Ascending aorta (tissue), 2 donors: ENCODE measurements at places on chromosomes 12 and 14. TPM values are rescaled to one million over a fixed set of nuclear protein-coding genes. Genes with fewer than 3 reads are reported as not detected.
A peak's percentile ranks its signal among the peaks of the same experiment; 100 is the strongest.

DNA sequence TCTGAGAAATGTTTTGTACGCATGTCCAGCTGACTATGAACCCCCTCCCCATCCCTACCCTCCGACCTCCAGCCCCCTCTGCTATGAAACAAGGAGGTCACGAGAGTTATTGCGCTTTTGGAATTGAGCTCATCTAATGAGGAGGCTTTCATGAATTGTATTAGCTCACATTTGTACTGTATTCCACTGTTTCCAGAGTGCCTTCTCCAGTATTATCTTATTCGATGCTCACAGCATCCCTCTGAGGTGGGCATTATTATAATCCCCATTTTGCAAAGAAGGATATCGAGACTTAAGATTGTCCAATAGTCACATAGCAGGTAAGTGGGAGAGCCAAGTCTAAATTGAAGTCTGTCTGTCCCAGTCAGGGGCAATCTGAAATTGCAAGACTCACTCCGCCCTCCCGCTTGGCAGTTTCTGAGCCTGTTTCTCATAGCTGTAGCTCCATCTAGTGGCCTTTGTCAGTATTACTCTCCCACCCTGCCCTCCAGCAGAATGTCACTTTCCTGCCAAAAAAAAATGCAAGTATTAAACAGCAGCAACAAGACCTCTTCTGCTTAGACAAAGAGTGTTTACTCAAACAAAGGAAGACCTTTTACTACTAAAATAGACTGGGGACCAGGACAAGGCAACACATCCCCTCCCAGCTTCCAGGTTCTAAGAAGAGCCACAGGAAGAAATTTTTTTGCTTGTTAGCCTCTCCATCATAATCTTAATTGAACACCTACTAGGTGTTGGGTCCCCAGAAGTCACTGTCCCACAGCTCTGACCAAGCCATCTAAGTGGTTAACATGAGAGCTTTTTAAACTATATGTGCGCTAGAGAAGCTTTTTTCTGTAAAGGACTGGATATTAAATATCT is 48.6 kb upstream of the TMEM233 start:
- no peak overlapping the region for H3K4me3 ChIP-seq
- H3K27ac ChIP-seq: no peak overlapping the region
- DNase-seq: no peak
- no peaks in the 10 kb centered on the region for H3K27me3 ChIP-seq
- H3K4me1 ChIP-seq: no peaks in the 10 kb centered on the region
- H3K36me3 ChIP-seq: no peaks in the 10 kb centered on the region

- H3K36me3 ChIP-seq: no peaks in the 10 kb centered on the region
- DNase-seq: no peak
- H3K4me3 ChIP-seq: no peak overlapping the region
- no peaks in the 10 kb centered on the region for H3K27me3 ChIP-seq
- no peaks in the 10 kb centered on the region for H3K4me1 ChIP-seq
- no peak overlapping the region for H3K27ac ChIP-seq
These were observed 1337.6 kb downstream of the LRFN5 start for GRCh38 chr14:42944284-42944683.

- H3K27me3 ChIP-seq: no peaks in the 10 kb centered on the region
- H3K36me3 ChIP-seq: no peaks in the 10 kb centered on the region
- H3K27ac ChIP-seq: no peak overlapping the region
- H3K4me1 ChIP-seq: no peaks in the 10 kb centered on the region
- DNase-seq: no peak
These were observed 62.6 kb downstream of the TSPAN9 start for GRCh38 chr12:3139760-3140159.

GRCh38 chr12:75823475-75823874 is 208.1 kb downstream of the PHLDA1 start:
- H3K4me1 ChIP-seq: no peaks in the 10 kb centered on the region
- no peak overlapping the region for H3K27ac ChIP-seq
- no peaks in the 10 kb centered on the region for H3K36me3 ChIP-seq
- no peak for DNase-seq
- H3K27me3 ChIP-seq: no peaks in the 10 kb centered on the region

- H3K4me3 ChIP-seq: no peak overlapping the region
- H3K27ac ChIP-seq: no peak overlapping the region
- no peak for DNase-seq
- H3K36me3 ChIP-seq: no peaks in the 10 kb centered on the region
- H3K4me1 ChIP-seq: no peaks in the 10 kb centered on the region
These were observed 148.6 kb downstream of the ASCL1 start for GRCh38 chr12:103105971-103106597.

DNA sequence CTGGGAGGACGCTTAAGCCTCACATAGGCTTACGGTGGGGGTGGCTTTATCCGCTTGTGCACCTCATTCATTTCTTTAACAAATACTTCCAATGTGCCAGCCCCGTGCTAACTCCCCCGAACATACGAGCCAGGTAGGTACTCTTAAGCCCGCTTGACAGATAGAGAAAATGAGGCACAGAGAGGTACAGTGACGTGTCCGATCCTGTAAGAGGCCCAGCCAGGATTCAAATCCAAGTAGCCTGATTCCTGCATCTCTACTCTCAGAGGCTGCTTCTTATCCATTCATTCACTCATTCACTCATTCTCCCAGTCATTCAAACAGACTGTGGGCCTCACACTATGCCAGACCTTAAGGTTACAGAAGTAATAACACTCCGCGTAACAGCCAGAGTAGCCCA is 477 bp downstream of the OAS3 start:
- DNase-seq: no peak
- H3K4me3 ChIP-seq: peak overlapping the region; percentile 67
- H3K27me3 ChIP-seq: no peaks in the 10 kb centered on the region
- no peaks in the 10 kb centered on the region for H3K36me3 ChIP-seq
- peaks cover 2% of the 10 kb centered on the region for H3K4me1 ChIP-seq

- no peaks in the 10 kb centered on the region for H3K36me3 ChIP-seq
- H3K4me3 ChIP-seq: peak overlapping the region; percentile 1
- no peaks in the 10 kb centered on the region for H3K4me1 ChIP-seq
- H3K27ac ChIP-seq: no peak overlapping the region
- no peaks in the 10 kb centered on the region for H3K27me3 ChIP-seq
- DNase-seq: no peak
These were observed 62.6 kb downstream of the PDZRN4 start for GRCh38 chr12:41250748-41251147.

GRCh38 chr14:51097287-51097686 is 2.4 kb upstream of the TRIM9 start:
- no peaks in the 10 kb centered on the region for H3K27me3 ChIP-seq
- peaks cover 6% of the 10 kb centered on the region for H3K4me1 ChIP-seq
- H3K36me3 ChIP-seq: no peaks in the 10 kb centered on the region
- DNase-seq: no peak
- no peak overlapping the region for H3K27ac ChIP-seq

- H3K27ac ChIP-seq: no peak overlapping the region
- H3K4me3 ChIP-seq: no peak overlapping the region
- H3K4me1 ChIP-seq: no peaks in the 10 kb centered on the region
- H3K36me3 ChIP-seq: no peaks in the 10 kb centered on the region
- no peak for DNase-seq
- H3K27me3 ChIP-seq: no peaks in the 10 kb centered on the region
These were observed 109.8 kb upstream of the FUT8 start for GRCh38 chr14:65302571-65303189.

DNA sequence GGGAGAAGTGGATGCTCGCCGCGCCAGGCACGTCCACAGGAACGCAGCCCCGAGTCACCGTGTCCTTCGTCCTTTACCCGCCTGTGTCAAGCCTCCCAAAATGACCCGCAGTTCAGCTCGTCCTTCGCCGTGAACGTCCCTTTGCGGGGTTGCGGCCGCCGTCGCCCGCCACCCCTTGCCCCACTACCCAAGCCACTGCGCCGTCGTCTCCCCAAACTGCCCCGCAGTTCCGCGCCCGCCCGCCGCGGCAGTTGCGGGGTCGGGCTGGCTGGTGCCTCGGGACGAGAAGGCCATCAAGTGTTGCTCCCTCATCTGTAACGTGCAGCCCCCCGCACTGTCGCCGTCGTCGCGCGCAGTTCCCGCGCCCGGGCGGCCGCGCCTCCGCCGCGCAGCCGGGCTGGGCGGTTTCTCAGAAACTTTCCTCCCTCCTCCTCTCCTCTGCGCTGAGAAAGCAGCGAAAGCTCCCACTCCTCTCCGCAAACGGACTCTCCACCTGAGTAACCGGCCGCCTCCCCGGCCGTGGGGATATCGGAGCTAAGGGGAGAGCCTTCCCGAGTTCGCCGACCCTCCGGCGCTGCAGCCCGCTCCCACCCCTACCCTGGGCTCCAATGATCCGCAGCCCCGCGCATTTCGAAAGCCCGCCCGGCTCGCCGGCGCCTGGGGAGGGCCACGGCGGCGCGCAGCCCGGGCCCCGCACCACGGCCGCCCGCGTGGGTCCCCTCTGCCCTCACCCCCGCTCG is 6.7 kb downstream of the CDKN1B start:
- DNase-seq: no peak
- peaks cover 18% of the 10 kb centered on the region for H3K36me3 ChIP-seq
- no peaks in the 10 kb centered on the region for H3K27me3 ChIP-seq
- H3K4me3 ChIP-seq: peak overlapping the region; percentile 70
- peak overlapping the region; percentile 97 for H3K27ac ChIP-seq

DNA sequence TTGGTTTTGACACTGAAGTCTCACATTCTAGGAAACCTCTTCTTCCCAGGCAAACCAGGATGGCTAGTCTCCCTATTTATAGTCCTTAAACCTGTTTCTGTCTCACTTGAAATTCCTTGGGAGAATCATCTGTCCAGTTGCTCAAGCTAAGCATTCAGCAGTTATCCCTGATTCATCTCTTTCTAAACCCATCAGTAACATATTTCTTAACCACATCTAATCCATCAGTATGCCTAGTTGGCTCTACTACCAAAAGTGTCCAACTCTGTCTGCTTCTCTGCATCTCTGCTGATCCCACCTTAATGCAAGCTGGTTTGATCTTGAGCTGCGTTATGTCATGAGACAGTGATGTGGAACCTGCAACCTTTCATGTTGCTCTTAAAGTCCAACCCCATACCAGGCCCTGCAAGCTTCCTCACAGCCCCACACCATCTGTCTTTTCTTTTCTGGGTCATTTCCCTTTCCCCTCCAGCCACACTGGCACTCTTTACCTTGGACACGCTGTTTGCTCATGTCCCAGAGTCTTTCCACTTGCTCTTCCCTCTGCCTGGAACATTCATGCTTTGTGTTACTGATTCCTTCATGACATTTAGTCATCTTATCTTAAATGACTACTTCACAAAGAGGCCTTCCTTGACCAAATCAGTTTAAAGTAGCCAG is 380.8 kb upstream of the RGS6 start:
- no peaks in the 10 kb centered on the region for H3K27me3 ChIP-seq
- no peak overlapping the region for H3K27ac ChIP-seq
- H3K4me1 ChIP-seq: peaks cover 6% of the 10 kb centered on the region
- DNase-seq: no peak
- no peak overlapping the region for H3K4me3 ChIP-seq

- peaks cover 3% of the 10 kb centered on the region for H3K4me1 ChIP-seq
- DNase-seq: no peak
- no peak overlapping the region for H3K27ac ChIP-seq
- H3K4me3 ChIP-seq: no peak overlapping the region
These were observed 15.0 kb downstream of the POMT2 start for GRCh38 chr14:77305696-77306095.

The RERG gene
- total RNA-seq: 55.7 TPM

The LMNTD1 gene
- not detected for total RNA-seq

The C12orf54 gene
- not detected for total RNA-seq
